Progenitor cell of endocrine pancreas (in vitro differentiated cells): ENCODE measurements at places on chromosomes 1 and 21. TPM values are rescaled to one million over a fixed set of nuclear protein-coding genes. Genes with fewer than 3 reads are reported as not detected.

DNA sequence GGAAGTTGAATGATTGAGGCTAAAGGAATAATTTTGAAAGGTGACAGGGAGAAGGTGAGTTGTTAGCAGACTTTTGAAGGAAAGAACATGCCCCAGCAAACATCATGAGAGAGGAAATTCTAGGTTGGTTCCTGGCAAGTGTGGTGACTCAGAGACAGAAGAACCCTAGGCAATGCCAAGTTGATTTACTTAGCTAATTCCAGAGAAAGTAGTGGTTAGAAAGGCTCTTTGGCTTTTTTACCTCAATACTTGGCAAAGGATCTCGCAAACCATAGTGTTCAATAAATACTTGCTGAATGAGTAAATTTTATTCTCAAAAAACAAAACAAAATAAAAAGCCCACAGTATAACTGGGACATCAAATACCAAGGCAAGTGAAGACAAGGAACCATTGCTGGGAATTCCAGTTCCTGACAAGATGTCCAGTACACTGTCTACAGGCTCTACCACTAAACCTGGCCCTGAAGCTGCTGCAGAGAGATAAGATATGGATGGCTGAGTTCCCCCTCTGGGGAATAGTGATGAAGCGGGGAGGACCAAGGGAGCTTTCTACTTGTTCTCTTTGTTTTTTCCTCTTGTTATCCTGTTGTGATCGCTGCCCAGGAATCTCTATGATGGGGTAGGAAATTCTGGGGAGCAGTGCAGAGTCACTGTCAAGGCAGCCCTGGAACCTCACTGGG lies 48.2 kb downstream of the IL12RB2 start:
- H3K27ac ChIP-seq: no peak overlapping the region
- no peaks in the 10 kb centered on the region for H3K27me3 ChIP-seq
- DNase-seq: no peak
- no peak overlapping the region for H3K4me3 ChIP-seq

DNA sequence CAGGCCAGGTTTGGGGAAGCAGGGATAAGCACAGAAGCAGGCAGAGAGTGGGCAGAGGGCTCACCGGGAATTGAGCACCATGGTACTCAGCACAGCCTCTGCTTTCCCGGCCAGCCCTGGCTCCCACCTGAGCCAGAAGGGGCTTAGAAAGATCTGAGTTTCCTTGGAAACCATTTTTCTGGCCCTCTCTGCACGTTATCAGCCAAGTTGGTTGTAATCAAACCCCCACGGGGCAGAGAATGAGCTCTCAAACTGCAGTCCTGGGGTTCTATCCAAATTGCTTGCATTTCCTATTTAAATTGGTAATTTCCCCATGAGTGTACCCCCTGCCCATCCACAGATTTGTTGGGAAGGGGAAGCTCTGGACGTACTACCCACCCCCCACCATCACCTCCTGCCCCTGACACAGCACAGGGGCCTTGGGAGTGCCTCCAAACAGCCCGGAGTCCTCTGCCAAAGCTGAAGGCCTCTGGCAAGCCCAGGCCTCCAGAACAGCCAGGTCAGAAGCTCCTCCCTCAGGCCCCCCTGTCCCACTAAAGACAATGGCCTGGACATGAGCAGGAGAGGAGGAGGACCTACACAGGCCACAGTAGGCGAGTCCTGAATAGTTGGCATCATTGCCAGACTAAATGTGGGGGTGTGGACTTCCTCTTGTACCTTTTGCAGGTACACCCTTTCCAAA lies 42.7 kb upstream of the GJB5 start:
- DNase-seq: no peak
- H3K4me1 ChIP-seq: no peaks in the 10 kb centered on the region
- no peak overlapping the region for H3K4me3 ChIP-seq
- peaks cover 26% of the 10 kb centered on the region for H3K27me3 ChIP-seq
- H3K36me3 ChIP-seq: no peaks in the 10 kb centered on the region

- no peak overlapping the region for H3K27ac ChIP-seq
- no peak overlapping the region for H3K4me3 ChIP-seq
- H3K36me3 ChIP-seq: no peaks in the 10 kb centered on the region
- DNase-seq: no peak
- H3K4me1 ChIP-seq: no peaks in the 10 kb centered on the region
Observed at GRCh38 chr1:171715813-171716251, 26.0 kb downstream of the VAMP4 start.

DNA sequence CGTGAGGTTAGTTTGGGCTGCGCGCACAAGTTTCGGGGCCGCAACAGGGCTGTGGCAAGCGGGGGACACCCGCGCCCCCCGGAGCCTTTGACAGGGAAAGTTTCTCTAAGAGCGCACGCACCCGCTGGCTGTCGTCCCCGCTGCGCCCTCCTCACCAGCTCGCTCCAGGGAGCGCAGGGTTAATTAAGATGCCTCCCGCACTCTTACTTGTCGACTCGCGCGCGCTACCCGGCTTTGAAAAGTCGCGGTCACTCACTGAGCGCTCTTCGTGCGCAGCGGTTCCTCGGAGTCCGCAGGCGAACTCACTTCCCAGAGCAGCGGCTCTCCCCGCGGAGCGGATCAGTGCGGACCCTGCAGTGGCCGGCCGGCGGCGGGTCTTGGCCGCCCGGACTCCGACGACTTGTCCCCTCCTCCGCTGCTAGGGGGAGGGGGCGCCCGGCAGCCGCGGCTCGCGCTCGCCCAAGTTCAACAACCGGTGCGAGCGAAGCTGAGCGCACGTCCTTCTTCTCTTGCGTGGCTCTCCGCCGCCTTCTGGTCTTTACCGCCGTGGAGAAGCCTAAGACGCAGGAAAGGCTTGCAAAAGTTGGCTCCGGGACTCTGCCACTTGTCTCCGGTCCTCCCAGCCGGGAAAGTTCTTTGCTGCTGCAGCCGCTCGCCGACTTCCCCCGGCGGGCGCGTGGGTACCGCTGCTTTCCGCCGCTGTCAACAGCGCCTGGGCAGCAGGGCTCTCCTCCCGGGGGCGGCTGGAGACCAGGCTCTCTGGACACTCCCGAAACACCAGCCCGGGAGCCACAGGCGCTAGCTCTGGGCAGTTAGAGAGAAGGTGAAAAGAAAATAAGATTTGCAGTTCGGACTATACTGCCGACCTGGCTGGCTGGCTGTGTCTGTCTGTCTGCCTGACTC lies 506 bp downstream of the JUN start:
- peaks cover 17% of the 10 kb centered on the region for H3K36me3 ChIP-seq
- peak overlapping the region; percentile 98 for H3K4me3 ChIP-seq
- peak; percentile 41 for DNase-seq

DNA sequence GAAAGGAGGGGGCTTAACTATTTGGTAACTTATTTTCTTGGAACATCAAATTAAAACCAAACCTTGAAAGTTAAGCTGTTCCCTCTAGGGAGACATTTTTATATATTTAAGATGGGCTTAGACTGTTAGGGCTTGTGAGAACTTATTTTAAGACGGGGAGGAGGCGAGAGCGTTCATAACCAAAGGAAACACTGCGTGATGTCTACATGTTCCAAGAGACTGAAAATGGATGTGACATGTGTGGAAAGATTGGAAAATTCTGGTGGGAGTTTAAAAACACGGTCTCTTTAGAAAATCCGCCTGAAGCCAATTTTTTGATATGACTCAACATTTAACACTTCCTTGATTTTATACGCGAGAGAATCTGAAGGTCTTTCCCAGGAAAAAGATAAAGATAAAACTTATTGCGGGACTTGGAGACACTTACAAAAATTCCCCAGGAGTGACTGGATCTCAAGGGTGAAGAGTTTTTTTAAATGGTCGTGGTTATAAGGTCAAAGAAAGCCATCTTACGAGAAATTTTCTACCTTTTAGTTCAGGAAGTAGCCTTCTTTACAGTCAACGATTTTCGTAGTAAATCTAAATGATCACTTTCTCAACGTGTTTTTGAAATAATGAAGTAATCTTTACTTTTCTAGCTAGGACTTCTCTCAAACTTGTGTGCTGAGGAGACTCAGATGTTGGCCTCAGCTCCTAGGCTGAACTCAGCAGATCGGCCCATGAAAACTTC lies 828 bp downstream of the PNRC2 start:
- H3K27ac ChIP-seq: peak overlapping the region; percentile 100
- H3K4me3 ChIP-seq: peak overlapping the region; percentile 100
- peaks cover 14% of the 10 kb centered on the region for H3K36me3 ChIP-seq
- H3K4me1 ChIP-seq: peaks cover 35% of the 10 kb centered on the region
- H3K27me3 ChIP-seq: no peaks in the 10 kb centered on the region
- no peak for DNase-seq

GRCh38 chr1:37478890-37479254 lies 4.5 kb downstream of the ZC3H12A start:
- peaks cover 6% of the 10 kb centered on the region for H3K36me3 ChIP-seq
- no peak overlapping the region for H3K4me3 ChIP-seq
- no peak for DNase-seq
- H3K4me1 ChIP-seq: peaks cover 9% of the 10 kb centered on the region

DNA sequence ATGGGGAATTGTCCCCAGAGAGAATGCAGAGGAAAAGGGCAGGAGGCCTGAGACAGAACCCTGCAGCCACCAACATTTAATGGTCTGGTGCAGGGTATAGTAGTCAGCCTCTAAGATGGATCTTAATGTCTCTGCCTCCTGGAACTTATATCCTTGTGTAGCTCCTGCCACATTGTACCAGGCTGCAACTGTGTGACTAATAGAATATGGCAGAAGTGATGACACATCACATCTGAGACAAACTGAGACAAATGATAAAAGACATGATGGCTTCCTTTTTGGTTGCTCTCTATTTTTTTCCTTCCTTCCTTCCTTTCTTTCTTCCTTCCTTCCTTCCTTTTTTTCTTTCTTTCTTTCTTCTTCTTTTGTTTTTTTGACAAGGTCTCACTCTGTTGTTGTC lies 37.1 kb upstream of the CYP4B1 start:
- no peak overlapping the region for H3K27ac ChIP-seq
- H3K36me3 ChIP-seq: no peaks in the 10 kb centered on the region
- no peak for DNase-seq
- H3K4me1 ChIP-seq: peaks cover 29% of the 10 kb centered on the region
- no peak overlapping the region for H3K4me3 ChIP-seq
- no peaks in the 10 kb centered on the region for H3K27me3 ChIP-seq

- H3K36me3 ChIP-seq: no peaks in the 10 kb centered on the region
- no peak overlapping the region for H3K4me3 ChIP-seq
- peak; percentile 7 for DNase-seq
- peaks cover 11% of the 10 kb centered on the region for H3K27me3 ChIP-seq
Observed at GRCh38 chr1:30325085-30325935, 398.1 kb downstream of the MATN1 start.

GRCh38 chr1:232868793-232869491 lies 63.7 kb downstream of the MAP10 start:
- H3K36me3 ChIP-seq: no peaks in the 10 kb centered on the region
- no peak overlapping the region for H3K4me3 ChIP-seq
- DNase-seq: no peak
- H3K4me1 ChIP-seq: no peaks in the 10 kb centered on the region
- H3K27me3 ChIP-seq: no peaks in the 10 kb centered on the region
- no peak overlapping the region for H3K27ac ChIP-seq

DNA sequence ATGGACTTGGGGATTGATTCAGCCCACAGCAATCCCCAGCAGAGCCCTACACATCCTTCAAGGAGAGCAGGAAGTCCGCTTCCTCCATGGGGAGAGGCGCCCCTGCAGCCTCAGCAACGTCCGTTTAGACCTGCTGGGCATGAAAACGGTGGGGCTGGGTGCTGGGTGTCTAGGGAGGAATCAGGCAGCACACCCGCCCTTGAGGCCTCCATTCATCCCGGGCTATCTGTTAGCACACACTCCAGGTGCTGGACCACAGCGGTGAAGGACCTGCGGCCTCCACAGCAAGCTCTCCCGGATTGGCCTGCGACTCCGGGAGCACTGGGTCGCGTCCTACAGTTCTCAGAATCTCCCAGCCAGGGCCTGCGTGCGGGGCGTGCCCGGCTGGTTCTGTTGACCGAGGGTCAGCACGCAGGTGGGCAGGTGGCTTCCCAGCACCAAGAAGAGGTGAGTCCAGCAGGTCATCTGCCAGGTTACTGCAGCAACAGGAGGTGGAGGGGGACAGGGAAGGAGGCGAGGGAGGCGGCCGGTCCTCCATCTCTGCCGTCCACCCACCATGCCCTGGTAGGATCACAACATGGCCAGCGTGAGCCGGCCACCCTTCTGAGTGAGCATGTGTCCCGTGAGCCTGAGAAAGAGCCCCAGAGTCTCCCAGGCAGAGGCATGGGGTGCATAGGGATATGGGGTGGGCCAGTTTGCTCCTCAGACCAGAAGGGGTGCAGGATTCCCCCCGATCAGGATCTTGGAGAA lies 96.6 kb downstream of the RIPK4 start:
- DNase-seq: no peak
- no peaks in the 10 kb centered on the region for H3K4me1 ChIP-seq
- no peak overlapping the region for H3K27ac ChIP-seq
- H3K4me3 ChIP-seq: no peak overlapping the region
- H3K27me3 ChIP-seq: peaks cover 2% of the 10 kb centered on the region

DNA sequence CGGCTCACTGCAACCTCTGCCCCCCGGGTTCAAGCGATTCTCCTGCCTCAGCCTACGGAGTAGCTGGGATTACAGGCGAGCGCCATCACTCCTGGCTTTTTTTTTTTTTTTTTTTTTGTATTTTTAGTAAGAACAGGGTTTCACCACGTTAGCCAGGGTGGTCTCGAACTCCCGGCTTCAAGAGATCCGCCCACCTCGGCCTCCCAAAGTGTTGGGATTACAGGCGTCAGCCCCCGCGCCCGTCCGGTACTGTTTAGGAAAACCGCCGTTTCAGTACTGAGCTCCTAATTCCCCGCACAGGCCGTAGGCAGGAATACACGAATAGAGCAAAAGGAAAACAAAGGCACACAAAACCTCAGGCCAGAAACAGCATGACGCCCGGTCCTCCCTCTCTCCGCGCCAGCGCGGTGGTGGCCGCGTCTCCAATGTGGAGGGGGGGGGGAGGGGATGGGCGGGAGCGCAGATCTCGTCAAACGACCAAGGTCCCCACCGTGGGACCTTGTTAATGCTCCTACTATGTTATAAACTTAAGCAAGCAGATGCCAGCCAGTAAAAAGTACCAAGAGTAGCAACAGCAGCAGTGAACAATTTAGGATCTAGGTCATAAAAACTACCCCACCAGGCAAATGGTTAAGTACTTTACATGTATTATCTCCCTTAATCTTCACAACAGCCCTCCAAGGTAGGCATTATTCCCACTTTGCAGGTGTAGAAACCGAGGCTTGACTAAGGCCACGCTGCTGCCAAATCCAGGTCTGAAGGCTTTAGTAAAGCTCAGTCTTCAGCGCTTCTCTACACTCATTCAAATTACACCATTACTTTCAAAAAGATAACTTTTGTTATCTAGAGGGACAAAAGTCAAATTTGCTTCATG lies 648 bp upstream of the ADAR start:
- H3K27ac ChIP-seq: peak overlapping the region; percentile 96
- peak overlapping the region; percentile 84 for H3K4me3 ChIP-seq
- DNase-seq: peak; percentile 31
- no peaks in the 10 kb centered on the region for H3K27me3 ChIP-seq
- H3K4me1 ChIP-seq: peaks cover 15% of the 10 kb centered on the region

Gene NOTCH2
- total RNA-seq: 107 and 112 TPM in 2 replicates

Gene TPR
- 134 and 136 TPM in 2 replicates for total RNA-seq

Gene LRRC8C
- total RNA-seq: 3.2 and 3.3 TPM in 2 replicates
